Stimulated activated CD4-positive, alpha-beta T cell treated with anti-CD3 and anti-CD28 coated beads, Interleukin-2, amount 100 ng/mL, for 24 hours (primary cell): ENCODE measurements at places on chromosomes 6 and 20.

DNA sequence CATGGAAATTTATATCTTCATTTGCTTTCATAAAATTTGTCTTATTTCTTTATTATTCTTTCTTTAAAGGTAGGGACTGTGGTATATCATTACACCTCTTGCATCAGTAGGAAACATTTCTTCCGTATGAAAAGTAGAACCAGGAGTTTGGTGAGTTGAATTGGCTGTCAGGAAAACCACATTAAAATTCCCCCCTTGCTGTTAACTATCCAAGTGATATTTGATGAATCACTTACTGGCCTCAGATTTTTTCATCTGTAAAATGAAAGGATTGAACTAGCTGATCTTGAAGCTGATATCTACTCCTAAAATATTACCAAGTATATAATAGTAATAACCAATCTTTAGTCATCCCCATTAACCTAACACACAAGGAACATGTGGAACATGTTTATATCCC lies 460.9 kb downstream of the GJA1 start:
- DNase-seq: no peak

- no peak for DNase-seq
Measured at GRCh38 chr6:39746795-39747194, 21.6 kb upstream of the KIF6 start.

DNA sequence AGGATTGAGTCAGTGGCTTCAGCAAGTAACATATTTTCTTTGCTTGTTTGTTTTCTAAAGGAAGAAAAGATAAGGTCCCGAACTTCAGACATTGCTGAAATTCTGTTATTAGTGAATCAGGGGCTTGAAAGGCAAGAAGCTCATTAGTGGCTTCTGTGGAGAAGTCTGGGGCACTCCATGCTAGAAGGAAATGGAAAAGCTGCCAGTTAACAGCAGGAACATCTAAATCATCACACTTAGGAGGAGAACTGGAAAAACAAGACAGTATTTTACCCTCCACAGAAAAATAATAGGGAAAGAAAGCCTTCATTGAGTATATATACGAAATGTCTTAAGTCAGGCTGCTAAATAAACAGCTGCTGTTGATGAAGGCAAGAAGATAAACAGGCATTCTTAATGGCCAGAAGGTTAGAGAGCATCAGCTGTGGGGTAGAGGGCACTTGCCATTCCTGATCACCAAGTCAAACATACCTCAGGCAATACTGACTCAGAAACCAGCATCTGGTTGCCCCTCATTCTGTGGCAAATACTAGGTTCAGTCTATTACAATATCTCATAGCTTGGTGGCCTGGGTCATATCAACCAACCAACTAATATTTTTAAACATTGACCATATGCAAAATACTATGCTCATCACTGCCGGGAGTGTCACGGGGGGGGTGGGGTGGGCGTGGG lies 143.2 kb upstream of the TENT5A start:
- no peak for DNase-seq

DNA sequence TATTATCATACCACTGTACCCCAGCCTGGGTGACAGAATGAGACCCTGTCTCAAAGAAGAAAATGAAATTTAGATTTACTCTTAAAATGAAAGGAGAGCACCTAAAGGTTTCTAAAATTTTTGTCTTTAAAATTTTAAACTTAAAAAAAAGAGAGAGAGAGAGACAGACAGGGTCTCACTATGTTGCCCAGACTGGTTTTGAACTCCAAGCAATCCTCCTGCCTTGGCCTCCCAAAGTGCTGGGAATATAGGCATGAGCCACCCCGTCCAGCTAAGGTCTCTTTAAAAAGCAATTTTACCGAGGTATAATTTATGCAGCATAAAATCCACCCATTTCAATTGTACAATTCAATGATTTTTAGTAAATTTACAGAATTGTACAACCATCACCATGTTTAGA lies 33.2 kb downstream of the ILRUN start:
- no peak for DNase-seq

- DNase-seq: no peak
Measured at GRCh38 chr6:2480267-2480966, 235.0 kb upstream of the GMDS start.

DNA sequence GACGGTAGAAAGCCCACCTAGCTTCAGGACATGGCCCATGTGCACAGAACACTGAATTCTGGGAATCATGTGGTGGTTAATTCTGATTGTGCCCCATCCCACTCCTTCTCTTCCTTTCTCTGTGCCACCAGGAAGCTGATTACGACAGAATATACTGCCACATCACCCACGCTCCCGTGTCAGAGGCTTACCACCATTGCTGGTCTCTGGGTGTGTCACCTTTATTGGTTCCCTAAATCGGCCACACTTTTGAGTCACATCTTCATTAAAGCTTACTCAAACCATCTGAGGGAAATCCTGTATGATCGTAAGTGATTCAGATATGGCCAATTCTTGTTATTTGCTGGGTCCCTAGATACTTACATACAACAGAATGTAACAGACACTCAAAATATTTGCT lies 3.1 kb downstream of the TRMT6 start:
- peak; percentile 43 for DNase-seq

GRCh38 chr20:10541668-10542411 lies 106.7 kb downstream of the SLX4IP start:
- no peak for DNase-seq

GRCh38 chr20:23074052-23074451 lies 12.1 kb downstream of the CD93 start:
- no peak for DNase-seq

GRCh38 chr20:59804871-59805665 lies 128.4 kb downstream of the SYCP2 start:
- no peak for DNase-seq

DNA sequence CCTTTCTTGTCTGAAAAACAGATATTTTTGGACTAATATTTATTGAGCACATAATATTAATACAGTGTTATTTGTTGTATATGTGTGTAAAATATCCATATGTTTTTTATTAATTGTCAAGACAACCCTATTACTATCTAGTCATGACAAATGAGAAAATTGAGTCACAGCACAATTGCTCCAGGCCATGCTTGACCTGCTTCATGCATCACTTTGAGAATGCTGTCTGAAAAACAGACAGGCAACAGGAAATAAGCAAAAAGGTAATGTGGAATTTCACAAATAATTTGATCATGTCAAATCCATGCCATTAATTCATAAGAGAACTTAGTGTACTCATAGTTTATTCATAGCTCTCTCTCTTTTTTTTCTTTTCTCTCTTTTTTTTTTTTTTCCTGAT lies 246.5 kb downstream of the RIMS1 start:
- no peak for DNase-seq

- no peak for DNase-seq
Measured at GRCh38 chr20:59781226-59781625, 152.2 kb downstream of the SYCP2 start.

DNA sequence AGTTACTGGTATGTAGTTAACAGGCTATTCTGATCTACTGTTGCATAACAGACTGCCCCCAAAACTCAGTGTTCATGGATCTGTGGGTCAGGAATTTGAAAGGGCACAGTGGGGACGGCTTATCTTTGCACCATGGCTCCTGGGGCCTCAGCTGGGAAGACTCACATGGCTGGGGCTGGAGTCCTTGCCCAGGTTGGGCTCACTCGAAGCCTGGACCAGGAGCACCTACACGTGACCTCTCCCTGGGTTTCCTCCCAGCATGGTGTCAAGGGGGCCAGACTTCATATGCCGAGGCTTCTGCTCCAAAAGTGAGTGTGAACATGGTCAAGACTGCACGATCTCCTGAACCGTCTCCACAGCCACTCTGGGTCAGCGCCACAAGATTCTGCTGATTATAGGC lies 11.7 kb downstream of the SYNDIG1 start:
- DNase-seq: no peak

DNA sequence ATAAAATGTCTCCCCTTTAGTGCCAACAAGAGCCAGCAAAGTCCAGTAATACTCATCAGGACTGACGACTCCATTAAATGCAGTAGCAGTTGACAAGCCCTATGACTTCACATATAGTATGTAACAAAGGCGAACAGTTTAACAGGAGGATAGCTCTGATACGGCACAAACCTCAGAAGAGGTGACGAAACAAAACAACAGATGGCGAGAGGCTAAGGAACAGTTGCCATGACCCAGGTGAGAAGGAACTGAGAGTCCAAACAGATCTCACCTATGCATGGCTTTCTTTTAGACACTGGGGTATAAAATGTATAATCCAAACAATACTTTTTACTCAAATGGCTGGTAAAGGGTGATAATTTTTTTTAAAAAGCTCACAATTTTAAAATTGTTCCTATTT lies 37.1 kb downstream of the SYNE1 start:
- DNase-seq: no peak

DNA sequence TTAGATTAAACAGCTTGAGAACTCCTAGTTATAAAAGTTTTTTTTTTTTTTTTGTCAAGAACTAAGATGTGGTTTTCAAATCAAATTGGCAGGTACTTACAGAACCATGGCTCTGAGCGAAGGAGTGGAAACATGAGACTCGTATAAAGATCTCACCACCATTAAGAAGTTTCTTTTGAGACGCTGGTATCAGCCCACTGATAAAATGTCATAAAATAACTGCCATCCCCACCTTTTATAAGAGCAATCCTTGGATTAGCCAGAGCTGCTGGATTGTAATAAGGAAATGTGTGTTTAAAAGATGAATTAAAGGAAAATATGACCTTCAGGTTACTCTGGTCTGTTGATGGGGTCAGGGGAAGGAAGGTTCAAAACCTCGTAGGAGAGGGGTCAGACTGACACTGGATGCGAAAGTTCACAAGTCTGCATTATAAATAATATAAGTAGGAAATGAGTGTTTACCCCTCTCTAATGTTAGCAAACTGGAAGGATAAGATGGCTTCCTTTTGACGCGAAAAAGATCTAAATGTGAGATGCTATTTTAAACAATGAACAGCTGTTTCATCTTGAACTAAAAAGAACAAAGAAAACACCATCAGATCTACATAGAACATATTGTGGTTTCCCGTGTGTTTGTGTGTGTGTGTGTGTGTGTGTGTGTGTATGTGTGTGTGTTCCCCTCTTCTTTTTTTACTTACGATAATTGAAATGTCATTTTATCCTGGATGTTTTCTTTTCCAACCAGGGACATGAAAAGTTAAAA lies 386.8 kb upstream of the JAG1 start:
- no peak for DNase-seq

GRCh38 chr6:125983246-125983945 lies 2.9 kb upstream of the TRMT11 start:
- no peak for DNase-seq

DNA sequence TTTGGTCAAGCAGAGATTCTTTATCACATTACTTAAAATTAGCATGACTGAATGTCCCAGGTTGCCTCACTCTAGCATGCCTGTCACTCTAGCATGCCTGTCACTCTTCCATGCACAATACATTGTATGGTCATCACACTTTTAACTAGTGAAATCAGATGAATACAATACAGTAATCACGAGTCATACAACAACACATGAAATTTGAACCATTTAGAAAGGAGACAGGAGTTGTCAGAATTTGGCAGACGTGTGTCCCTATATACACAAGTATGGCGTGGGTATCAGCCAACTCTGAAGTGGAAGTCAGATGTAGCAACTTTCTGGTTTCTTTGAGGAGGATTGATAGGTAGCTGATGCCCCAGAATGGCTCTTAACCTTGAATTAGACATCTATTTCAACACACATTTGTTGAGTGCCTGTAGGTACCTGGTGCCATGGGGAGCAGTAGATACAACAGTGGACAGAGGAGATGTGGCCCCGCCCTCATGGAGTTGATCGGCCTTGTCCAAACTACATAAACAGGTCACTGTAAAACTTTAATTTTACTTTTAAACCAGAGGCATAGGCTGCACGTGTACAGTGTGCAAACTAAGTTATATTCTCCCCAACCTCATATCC lies 116.1 kb upstream of the TIAM2 start:
- DNase-seq: no peak

GRCh38 chr6:17673543-17674254 lies 33.0 kb downstream of the NUP153 start:
- no peak for DNase-seq

- no peak for DNase-seq
Measured at GRCh38 chr6:294656-295565, 2.6 kb downstream of the DUSP22 start.

GRCh38 chr20:46551522-46552381 lies 1.3 kb upstream of the OCSTAMP start:
- no peak for DNase-seq

DNA sequence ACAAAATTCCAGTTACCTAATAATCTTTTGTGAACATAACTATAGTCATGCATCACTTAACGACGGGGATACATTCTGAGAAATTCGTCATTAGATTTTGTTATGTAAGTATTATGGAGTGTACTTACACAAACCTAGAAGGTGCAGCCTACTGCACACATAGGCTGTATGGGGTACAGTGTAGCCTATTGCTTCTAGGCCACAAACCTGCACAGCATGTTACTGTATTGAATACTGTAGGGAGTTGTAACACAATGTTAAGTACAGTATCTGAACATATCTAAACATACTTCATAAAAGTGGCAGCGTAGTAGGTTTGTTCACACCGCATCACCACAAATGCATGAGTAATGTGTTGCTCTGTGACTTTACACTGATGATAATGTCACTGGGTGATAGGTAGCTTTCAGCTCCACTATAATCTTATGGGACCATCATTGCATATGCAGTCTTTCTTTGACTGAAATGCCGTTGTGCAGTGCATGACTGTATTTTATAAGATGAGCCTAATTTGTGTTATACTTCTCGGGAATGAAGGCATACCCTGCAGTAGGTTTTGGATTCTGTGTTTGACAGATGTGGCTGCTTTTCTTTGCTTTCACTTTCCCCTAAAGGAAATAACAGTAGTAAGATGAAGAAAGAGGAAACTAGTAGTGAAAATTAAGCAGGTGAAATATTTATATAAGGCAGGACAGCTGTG lies 365.6 kb downstream of the FARS2 start:
- DNase-seq: peak; percentile 8

DNA sequence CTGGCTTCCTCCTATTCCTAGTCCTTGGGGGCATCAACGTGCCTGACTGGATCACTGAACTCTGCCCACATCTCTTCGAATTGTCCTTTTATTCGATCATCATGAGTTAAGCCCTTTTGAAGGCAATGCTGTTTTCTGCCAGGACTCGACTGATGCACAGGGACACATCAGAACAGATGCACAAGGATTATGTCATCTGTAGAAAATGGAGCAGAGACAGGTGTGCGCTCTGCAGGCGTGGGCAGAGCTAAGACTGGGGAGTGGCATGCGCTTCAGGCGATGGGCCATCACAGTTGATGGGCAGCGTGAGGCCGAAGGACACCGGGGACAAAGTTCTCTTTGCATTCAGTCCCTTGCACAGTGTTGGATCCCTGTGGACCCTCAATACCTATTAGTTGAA lies 13.1 kb downstream of the GABRR1 start:
- no peak for DNase-seq

- no peak for DNase-seq
Measured at GRCh38 chr6:96704713-96705112, 132.6 kb downstream of the GPR63 start.
